NCI-H146 (cell line): ENCODE measurements at places on chromosomes 6 and 20.

- DNase-seq: peak; percentile 77
Observed at GRCh38 chr6:47456536-47456975, 21.0 kb upstream of the CD2AP start.

DNA sequence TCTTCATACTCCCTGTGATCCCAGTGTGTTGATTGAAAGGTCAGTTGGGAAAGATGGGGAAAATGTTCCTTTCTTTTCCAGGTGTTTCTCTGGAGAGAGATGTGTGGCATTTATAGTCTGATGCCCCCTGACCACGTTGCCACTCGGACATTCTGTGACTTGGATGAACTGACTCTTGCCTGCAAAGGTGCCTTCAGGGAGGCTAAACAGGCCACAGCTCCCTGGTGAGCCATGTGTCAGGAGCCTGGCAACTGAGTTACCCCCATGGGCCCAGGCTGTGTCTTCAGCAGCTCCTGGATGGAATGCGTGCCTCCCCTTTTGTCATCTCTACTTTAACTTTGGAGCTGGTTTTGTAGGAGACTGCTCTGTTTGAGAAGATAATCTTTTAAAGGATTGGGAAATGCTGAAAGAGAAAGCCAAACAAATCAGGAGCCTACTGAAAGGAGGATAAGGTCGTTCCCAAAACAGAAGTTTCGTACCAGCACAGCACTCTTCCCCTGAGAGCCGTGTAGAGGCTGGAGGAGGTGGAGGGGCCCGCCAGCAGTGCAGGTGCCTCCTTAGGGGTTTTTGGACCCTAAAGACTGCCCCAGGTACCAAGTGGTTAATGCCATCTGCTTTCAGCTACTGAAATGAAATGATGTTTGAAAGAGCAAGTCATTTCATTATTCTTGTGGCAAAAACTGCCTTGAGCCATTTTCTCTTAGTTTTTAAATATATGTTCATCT, 322.8 kb downstream of the ZFAND3 start:
- DNase-seq: no peak

DNA sequence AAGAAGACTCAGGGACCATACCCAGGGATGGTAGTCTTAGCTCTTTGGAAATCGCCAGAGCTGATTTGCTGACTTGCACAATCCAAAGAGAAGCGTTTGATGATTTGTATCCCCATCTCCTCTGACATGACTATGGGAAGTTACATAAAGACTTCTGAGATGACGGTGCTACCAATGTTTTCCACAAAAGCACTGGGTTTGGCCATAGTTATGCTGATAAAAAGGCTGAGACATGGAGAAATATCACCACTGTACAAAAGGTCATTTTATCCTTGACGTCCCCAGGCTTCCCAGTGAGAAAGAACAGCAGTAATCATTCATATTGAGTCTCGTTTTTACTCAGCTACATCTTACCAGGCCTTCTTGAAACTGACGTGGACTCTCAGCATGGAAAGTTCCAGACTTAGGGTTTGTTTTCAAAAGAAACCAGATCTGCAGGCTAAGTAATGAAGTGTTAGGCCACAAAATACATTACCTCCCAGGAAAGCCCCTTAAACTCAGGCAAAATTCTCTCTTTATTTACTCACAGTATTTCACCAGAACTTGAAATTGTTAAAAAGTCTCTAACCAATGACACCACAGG, 370.3 kb upstream of the JARID2 start:
- no peak for DNase-seq

DNA sequence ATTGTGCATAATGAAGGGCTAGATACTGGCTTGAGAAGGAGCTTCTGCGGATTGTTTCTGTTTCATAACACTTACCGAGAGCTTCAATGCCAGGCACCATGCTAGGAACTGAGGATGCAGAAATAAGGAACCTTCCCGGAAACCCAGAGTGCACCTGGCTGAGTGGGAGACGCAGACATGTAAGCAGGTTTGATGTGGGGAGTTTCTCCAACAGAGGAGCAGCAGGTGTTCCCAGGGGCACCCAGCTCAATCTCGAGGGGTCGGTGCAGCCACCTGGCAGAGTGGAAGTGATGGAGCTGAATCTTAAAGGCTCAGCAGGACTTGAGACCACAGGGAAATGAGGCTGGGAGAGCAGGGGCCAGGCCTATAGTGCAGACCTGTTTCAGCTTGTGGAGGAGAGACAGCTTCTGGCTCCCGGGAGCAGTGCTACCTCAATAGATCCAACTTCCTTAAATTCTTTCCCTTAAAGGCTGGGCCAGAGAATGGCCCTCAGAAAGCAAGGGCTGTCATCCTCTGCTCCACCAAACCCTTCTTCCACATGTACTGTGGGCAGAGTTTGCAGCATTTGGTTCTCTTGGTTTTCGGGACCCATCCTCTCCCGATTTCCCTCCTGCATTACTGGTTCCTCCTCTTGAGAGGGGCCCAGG, 27.8 kb upstream of the SRC start:
- no peak for DNase-seq

DNA sequence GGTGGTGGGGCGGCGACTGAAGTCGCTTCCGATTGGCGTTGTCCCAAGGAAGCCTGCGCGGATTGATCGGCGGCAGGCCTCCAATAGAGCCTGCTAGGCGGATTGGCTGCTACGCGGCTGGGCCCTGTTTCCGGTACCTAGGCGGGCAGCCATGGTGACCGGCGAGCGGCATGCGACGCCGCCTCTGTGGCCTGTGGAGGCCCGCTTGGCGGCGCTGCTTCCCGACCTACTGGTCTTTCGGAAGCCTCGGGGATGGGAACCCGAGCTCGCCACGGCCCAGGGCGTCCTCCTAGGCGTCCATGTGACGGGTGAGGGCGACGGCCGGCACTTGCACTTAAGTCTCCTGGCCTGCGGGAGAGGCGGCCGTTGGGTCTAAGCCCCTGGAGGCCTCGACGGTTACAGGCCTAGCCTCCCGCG, 28.1 kb downstream of the NFYA start:
- no peak for DNase-seq

- DNase-seq: no peak
Observed at GRCh38 chr6:1187293-1188131, 124.4 kb upstream of the FOXQ1 start.

GRCh38 chr20:46330072-46330763, 21.9 kb upstream of the CDH22 start:
- no peak for DNase-seq

GRCh38 chr20:44180814-44181213, 6.2 kb downstream of the JPH2 start:
- DNase-seq: no peak

GRCh38 chr20:59569305-59569704, 35.0 kb upstream of the PHACTR3 start:
- DNase-seq: no peak

GRCh38 chr20:62176866-62177265, 6.0 kb upstream of the MTG2 start:
- no peak for DNase-seq

GRCh38 chr20:60960500-60960899, 291.6 kb upstream of the CDH4 start:
- no peak for DNase-seq
